ENCODE measurements at places on chromosomes 6 and 20.

DNA sequence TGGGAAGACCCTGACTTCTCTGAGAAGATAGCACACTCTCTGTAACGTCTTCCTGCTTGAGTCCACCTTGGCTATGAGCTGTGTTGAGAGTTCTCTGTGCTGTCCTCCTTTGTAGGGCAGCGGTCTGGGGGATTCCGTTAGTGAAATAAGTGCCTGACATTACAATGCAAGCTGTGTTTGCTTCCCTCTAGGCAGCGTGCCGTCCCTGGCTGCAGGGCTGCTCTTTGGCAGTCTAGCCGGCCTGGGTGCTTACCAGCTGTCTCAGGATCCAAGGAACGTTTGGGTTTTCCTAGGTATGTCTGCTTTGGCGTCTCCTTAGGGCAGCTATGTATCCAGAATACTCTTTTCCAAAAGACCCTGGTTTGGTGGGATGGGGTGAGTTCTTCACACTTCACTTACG, 2.8 kb downstream of the TMEM14C start:
- DNase-seq, result no peak

GRCh38 chr6:44594481-44594880, 207.0 kb downstream of the CDC5L start:
- no peak for DNase-seq

DNA sequence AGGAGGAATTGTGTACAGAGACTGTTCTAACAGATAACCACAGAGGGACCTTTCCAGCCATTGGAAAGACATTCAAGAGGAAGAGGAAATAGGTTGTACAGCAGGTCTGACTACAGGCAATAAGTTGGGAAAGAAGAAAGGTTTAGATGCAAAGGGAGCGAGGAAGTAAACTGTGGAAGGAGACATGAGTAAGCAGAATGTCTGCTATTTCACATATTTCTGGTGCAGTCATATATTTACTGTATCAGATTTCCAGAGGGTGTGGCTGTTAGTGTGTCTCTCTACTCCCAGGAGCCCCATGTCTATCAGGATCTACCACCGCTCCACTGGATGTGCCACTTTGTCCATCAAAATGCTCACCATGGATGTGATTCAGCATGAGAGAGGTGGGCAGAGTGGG, 25.9 kb downstream of the MRS2 start:
- DNase-seq, result no peak

- no peak for DNase-seq
Observed at GRCh38 chr20:3738111-3739053, 5.9 kb downstream of the HSPA12B start.

DNA sequence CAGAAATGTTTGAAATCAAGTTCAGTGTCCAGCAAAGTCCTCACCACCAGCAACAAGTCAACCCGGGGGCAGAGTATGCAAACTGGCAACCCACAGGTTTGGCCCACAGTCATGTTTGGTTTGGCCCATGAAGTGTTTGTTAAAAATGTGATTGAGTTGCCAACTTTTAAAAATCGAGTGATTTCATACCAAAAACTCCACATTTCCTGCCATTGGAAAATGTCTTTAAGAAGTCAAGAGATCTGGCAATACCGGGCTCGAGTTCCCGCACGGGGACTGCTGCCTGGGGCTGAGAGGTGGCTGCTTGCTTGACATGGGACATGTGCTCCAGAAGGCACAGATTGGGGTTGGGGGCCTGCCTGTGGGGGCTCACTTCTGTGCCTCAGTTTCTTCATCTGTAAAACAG, 36.1 kb downstream of the PREX1 start:
- no peak for DNase-seq

DNA sequence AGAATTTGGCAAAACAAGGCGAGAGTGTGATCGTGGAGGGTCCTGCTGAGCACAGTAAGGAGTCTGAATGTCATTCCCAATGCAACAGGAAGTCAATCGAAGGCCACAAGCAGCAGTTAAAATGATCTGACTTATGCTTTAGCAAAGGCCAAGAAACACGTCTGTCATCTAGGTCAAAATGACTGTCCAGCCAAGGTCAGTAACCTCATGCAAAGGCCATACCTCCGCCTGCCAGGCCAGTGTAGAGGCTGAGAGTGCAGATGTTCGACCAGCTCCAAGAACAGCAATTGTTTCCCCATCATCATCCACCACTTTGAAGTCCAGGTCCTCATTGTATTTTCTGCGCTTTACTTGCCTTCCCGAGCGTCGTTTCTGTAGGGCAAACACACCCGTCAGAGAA, 105.6 kb downstream of the CHD6 start:
- no peak for DNase-seq

- DNase-seq, result no peak
Observed at GRCh38 chr6:4665489-4666417, 110.5 kb upstream of the CDYL start.

DNA sequence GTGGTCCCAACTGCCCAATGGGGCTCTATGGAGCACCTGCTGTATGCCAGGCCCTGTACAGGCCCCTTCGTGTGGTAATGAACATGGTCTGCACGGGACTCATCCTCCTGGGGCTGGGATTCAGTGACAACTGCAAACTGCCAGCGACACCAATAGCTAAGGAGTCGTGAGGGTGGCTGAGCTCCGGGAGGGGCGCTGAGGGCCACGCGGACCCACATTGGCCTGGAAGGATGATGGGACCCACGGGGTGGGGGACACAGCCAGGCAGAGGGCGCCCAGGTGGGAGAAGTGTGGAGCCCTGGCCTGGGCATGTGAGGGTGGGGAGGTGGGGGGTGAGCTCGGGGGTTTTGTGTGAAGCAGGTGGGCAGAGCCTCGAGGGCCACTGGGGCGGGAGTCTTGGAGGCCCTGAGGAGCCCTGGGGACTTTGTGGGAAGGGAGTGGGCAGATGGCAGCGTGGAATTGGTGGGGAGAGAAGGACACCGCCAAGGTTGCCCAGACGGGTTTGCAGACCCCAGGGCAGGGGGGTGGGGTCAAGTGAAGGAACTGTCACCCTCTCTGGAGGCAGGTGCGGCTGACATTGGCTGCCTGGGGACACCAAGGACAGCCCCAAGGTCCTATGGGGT, 22.5 kb downstream of the GATA5 start:
- DNase-seq, result no peak

- DNase-seq, result no peak
Observed at GRCh38 chr6:9399916-9400315, 964.6 kb upstream of the SLC35B3 start.

DNA sequence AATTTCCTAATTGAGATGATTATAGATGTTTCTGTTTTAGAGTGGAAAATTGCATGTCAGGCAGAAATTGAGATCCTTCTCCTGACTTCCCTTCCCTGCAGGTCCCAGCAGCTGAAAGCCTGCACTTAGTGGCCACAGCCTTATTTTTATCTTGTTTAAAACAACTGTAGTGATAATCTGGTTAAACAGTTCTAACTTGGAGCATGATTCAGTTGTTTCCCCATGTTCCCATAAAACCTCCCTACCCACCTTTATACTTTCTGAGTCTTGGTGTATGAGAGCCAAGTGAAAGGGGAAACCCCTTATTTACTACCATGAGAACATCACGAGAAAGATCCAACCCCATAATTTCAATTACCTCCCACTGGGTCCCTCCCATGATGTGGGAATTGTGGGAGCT, 195.2 kb downstream of the SLC16A10 start:
- no peak for DNase-seq

DNA sequence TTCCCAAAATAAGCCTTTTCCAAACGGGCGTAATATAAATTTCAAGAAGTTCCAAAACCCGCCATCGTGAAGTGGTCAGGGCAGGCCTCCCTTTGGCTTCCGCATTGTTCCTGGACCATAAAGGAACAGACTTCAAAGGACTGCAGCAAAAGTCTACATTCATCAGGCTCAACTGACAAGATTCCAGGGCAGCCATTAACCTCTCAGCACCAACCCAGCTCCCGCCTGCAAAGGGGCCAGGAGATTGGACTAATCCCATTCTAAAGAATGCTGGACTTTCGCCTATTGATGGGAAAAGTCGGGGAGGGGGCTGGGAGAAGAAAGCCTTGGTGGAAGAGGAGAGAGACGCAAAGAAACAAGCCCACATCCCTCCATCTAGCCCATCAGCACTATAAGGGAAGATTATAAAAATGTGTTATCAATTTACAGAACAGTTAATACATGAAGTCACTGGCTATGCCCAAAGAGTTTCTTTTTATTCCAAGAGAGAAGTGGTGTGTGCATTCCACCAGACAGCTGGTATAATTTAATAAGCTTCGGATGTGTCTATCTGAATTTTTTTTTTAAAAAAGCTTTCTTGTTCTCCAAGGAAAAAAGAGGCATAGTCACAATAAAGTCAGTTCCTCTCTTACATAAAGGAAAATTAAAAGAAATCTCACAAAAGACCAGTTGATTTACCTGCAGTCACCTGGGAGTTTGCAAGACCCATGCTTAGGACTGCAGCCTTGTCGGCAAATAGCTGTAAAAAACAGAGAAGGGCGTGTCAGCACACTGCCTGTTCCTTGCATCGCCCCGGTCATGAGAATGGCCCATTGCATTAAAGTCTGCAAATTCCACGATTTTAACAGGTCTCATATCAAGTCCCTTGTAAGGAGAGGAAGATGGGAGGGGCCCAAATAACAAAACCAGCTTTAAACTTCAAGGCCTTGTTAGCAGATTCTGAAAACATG, 17.8 kb downstream of the JAG1 start:
- no peak for DNase-seq

- DNase-seq, result no peak
Observed at GRCh38 chr20:57417830-57418780, 26.9 kb downstream of the RBM38 start.
